ENCODE measurements at places on chromosomes 6 and 20.

- DNase-seq, result no peak
Observed at GRCh38 chr6:42629845-42630244, 66.0 kb downstream of the UBR2 start.

DNA sequence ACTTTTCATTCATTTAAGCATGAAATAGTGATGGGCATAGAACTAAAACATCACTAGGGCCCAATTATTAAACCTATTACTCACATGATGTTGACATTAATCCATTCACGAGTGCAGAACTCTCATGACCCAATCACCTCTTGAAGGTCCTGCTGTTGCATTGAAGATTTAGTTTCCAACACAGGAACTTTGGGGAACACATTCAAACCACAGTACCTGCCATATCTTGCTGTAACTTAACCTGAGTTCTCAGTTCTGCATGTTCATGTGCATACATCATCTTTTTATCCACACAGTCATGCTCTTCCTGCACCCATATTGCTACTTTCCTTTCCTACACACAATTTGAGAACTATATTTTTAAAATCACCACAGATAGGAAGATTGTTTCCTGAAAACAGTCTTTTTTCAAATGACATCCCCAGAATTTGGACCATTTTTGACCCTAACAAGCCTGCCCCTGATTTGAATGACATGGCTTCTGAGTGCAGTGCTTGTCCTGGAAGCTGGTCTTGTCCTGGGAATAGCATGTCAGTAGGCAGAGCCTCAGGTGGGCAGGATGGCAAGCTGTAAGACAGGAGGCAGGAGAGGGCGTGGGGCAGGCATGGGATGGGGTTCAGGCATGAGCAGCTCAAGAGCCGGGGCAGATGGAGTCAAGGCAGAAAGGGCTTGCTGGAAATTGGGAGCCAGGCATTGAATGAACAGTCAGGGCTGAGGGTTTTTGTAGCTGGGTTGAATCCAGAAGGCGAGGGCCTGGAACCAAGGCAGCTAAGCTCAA, 49.2 kb upstream of the FOXC1 start:
- DNase-seq, result no peak

DNA sequence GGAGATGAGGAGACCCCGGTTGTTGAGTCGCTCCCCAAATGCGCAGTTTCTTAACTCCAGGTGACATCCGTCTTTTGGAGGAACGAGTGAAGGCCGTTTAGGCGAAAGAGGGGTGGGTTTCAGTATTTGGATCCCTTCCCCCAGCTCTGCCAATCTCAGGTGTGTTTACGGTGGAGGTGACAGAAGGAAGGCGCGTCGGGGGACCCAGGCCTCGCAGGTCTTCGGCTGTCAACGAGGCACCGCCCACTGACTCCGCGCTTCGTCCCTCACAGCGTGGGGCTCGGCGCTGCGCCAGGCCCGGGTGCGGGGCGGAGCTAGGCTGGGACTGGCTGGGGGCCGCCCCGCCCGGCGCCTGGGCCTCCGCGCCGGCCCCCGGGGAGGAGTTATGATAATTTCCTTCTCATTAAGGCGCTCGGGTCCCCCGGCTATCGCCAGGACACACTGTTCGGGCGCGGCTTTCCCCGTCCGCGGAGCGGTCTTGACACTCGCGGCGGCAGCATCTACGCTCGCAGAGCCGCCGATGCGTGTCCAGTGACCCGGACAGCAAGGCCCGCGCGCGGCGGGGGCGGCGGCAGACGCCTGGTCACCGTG, at the start of gene TFAP2C:
Gene TFAP2C (plus strand): TSS at position 434 of the 591 bp plus-strand sequence. CDS start 239 bp downstream, outside the sequence.
- no peak for DNase-seq

DNA sequence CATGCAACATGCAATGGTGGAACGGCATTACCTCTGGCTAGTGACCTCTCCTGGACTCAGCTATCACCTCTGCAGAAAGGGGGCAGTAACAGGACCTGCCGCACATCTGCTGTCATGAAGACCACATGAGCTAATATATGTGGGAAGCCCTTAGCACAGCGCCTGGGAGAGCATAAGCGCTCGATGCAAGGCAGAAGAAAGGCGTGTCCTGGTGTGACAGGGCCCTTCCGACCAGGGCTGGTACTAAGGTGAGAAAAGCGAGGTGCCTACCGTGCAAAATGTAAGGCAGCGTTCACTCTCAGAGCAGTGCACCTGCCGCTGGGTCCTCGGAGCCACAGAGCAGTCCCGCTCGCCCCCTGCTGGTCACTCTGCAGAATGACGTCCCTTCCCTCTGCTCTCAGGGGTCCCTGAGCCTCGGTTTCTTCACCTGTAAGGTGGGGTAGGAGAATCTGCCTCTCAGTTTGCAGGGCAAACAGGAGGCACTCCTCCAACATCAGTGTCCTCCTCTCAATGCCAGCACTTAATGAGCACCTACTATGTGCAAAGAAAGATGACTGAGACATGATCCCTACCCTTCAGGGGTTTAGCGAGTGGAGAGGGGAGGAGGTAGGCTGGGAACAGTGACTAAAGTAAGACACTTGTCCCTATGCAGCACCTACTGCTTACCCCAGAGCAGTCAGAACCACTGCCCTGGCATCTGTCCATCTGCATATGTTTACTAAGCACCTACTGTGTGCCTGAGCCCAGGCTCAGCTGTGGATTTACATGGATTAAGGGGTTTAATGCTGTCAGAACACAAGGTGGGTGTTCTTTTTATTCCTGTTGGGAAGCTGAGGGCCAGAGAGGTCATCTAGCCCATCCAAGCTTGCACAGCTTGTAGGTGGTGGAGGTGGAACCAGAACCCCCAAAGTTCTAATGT, 41.1 kb upstream of the PTGIS start:
- peak; percentile 29 for DNase-seq

- no peak for DNase-seq
Observed at GRCh38 chr6:35669451-35670045, 19.2 kb downstream of the FKBP5 start.

DNA sequence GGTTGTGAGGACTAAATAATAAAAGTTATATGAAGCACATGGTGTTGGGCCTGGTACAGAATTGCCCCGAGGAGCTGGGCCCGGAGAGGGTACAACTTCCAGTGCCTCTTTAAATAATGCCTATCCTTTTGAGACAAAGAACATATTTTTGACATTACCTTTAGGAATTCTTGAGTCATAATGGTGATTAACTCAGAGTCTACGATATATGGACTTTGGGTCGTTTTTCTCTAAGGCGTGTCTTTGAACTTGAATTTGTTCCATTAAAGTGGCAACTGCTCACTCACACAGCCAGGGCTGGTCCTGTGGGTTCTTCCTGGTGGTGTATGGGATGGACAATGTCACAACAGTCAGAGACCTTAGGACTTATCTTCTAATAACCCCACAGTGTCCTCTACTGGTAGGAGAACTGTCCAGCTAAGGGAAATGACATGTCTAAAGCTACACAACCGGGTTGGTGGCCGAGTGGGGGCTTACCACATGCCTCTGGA, 106.5 kb downstream of the CDC5L start:
- DNase-seq, result no peak

DNA sequence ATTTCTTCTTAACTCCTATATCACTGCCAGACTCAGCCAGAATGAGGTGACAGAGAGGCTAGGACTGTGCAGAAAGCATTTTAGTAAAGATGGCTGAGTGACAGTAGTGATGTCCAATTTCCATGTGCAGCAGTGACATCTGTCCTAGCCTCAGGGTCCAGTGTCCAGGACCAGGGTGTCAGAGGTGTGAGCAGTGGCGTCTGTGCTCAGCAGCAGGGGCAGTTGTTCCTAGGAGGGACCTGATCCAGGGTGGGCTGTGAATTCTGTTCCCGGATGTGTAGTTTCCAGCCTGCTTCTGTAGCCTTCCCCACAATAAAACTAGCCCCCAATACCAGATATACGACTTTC, 6.0 kb downstream of the HLA-B start:
- DNase-seq, result no peak

DNA sequence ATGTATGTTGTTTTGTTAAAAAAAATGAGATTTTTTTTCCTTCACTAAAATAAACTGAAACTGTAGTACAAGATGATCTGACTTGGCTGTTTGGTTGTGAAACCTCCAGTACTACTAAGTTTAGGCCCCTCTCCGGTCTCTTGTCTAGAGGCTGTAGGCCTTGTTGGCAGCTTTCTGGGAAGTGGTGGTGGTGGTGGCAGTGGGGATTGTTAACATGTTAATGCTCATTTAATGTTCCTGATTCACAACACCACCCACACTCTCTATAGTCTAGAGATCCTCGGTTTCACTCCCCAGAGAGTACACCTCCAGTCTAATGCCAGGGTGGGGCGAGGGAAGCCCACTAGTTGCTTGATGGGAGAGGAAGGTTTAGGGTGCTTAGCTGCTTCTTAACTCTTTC, 24.1 kb downstream of the STK4 start:
- DNase-seq, result no peak

GRCh38 chr20:60132827-60133670, 174.8 kb downstream of the CDH26 start:
- DNase-seq, result no peak

All from stimulated activated CD4-positive, alpha-beta T cell treated with anti-CD3 and anti-CD28 coated beads, Interleukin-1b, Interleukin-23, amount 100 ng/mL, for 1 hour (primary cell).